ENCODE measurements at places on chromosomes 7 and 10.
A peak's percentile ranks its signal among the peaks of the same experiment; 100 is the strongest.

DNA sequence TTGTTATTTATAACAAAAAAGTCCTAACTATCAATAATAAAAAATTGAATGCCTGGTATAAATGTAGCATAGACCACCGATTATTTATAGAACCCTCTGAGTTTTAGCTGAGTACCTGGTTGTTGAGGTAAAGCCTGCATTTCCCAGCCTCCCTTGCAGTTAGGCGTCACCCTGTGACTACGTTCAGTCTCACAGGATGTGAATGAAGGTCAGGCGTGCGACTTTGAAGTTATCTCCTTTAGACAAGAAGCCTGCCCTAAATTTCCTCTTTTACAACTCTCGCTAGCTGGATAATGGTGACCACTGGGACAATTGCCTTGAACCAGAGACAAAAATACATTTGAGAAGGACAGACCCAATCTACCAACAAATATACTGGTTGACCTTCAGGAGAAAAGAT is 67.5 kb upstream of the TES start:
- DNase-seq: no peak

DNA sequence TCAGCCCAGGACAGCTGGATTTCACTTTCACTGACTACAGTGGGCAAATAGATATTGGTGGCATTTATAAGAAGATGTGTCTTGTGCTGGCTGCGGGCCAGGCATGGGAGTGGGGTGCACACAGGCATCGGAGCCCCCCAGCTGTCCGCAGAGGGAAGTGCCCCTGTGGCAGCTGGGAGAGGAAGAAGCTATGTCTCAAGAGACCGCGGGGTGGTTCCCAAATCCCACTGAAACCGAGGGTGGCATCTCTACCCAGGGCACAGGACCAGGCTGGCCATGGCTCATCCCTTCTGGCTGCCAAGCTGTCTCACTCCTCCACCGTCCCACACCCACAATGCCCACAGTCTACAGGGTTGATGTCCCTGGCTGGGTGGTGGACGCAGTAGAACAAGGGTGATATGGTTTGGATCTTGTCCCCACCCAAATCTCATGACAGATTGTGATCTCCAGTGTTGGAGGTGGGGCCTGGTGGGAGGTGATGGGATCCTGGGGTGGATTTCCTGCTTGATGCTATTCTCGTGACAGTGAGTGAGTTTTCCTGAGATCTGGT is 94.8 kb downstream of the TCERG1L start:
- DNase-seq: no peak

DNA sequence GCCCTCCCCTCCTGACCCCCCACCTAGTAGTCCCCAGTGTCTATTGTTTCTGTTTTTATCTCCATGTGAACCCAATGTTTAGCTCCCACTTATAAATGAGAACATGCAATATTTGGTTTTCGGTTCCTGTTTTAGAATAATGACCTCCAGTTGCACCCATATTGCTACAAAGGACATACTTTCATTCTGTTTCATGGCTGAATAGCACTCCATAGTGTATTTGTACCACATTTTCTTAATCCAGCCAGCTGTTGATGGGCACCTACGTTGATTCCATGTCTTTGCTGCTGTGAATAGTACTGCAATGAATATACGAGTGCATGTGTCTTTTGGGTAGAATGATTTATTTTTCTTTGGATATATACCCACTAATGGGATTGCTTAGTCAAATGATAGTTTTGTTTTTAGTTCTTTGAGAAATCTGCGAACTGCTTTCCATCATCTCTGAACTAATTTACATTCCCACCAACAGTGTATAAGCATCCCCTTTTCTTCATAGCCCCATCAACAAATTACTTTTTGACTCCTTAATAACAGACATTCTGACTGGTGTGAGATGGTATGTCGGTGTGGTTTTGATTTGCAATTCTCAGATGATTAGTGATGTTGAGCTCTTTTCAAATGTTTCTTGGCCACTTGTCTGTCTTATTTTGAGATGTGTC is 128.4 kb upstream of the PHYHIPL start:
- no peak for DNase-seq

DNA sequence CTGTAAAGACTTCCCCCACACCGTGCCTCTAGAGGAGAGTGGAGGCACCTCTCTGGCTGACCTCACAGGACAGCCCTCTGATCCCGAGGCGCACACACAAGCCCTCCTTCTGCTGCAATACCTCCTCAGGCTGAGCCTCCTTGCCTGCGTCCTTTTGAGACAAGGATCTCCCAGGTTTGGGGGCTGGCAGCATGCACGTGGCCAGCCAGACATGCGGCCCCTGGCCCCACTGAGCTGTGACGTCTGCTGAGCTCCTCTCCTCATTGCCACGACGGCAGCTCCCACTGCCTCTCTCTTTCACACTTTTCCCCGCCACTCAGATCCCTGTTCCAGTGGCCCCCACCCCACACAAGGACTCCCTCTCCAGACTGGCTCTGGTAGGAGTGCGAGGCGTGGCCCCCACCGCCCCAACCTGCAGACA is 12.2 kb upstream of the DNAAF5 start:
- DNase-seq: no peak

- DNase-seq: no peak
These were observed 21.5 kb downstream of the SFMBT2 start for GRCh38 chr10:7389346-7389745.

DNA sequence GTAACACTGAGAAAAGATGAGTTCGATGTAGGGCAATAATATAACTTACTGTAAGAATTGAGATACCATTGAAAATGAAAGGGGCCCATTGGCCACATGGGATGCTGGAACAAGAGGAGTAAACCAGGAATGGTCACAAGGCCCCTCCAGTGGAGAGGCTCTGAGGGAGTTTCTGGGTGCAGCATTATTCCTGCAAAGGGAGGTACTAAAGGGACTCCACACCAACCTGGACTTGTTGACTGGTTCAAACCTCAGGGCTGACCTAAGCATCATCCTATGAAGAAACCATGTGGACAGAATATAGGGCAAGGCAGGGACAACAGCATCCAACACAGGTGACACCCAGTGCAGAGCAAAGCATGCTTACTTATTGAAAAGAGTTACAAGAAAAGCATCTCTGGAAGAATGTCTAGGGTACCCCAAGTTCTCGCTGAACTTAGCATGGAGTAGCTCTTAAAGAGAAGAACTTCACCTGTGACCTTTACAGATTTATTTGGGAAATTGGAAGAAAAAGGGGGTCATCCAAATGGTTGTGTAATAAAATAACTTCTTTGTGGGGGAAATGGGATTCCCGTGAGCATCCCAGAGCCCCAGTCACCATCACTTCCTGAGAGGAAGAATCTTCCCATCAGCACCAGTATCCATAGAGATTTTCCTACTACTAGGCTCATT is 34.7 kb downstream of the PRSS2 start:
- DNase-seq: no peak

DNA sequence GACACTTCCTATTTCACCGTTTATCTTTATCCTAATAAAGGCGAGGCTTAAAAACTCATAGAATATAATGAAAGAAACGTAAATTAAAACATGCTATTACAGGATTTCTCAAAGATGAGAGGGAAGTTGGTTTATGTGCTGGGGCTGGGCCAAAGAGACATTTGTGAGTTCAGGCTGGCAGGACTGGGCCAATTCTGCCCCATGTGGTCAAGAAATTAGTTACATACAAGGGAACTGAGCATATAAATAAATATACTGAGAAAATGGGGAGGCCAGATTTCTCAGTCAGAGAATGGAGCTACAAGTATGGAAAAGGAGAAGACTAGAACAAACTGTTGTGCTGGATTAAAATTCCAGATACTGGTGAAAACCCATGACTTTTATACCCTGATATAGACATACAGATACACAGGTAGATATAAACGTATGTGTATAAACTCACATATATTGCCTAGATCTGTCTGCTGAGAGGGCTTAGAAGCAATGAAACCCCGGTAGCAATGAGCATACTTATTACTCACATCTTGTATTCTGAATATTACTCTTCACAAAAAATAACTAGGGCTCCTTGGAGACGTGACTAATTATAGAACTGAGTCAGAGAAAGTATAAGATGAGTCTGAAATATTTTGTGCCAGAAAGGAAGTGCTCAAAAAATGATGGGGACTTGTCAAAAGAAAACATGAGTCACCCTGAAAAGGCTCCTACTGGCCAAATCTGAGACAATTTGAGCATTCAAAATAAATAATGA is 155.7 kb upstream of the FGFR2 start:
- no peak for DNase-seq

DNA sequence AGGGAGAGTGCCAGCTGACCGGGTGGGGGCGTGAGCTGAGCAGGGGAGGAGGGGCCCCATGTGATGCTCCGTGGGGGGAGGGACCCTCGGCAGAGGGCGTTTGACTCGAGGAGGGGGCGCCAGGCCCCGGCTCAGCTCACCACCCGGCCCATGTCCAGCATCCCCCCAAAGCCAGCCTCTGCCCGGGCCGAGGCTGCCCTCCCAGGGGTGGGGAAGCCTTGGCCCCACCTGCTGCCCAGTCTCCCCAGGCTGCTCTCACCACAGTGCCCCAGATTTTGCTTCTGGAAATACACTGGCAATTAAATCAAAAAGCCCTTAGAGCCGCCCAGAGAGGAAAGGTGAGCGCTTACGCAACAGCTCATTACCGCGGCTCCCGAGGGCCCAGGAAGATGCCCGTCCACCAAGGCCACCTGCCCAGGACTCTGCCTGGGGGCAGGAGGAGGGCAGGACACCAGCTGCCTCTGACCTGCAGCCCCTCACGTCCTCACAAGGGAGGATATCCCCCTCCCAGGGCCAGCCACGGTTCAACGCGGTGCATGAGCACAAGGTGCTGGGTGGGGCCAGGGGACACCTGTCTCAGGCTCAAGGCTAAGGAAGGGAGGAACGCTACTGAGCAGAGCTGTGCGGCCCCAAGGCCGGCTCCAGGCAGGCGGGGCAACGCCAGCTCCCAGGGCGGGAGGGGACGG is 70.0 kb upstream of the INPP5A start:
- DNase-seq: peak; percentile 18

DNA sequence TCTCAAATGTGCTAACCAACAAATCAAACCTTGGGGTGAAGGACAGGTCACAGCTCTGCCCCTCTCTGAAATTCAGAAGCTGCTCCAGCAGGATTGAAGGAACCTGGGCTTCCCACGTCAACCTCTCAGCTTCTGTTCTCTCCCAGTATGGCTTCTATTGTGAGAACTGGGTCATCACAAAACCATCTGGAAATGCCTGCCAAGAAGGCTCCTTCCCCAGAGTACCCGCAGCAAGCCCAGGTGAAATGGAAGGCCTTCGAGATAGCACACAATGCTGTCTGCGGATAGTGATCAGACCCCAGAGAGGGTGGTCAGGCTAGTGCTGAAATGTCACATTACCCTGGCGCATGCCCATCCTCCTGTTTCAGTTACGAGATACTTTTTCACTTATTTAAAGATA is 16.4 kb upstream of the PROSER2 start:
- DNase-seq: no peak

DNA sequence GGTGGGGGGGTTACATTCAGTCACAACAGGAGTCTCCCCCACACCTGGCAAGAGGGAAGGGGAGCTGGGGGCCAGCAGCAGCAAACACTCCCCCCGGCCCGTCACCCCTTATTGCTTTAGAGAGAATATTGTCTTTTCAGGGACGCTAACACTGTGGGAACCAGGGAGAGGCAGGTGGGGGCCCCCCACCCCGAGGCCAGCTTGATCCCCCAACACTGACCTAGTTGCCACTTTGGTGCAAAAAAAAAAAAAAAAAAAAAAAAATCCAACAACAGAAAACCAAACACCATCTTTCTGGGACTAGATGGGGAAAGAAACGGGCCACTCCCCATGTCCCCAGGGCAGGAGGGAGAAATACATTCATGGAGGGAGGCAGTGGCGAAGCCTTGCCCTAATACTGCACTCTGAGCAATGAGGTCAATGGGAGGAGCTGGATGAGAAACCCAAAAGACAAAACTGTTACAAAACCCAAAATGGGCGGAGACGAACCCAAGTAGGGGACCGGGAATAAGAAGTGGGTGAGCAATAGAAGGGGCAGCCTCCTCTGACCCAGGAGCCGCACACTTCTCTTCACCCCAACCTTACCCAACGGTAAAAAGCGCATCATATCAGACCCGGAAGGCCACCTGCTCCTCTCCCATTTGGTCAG is 6.5 kb downstream of the GNB2 start:
- no peak for DNase-seq
